Stimulated activated CD4-positive, alpha-beta T cell treated with anti-CD3 and anti-CD28 coated beads, Interleukin-1b, Interleukin-23, amount 100 ng/mL, for 4 hours (primary cell): ENCODE measurements at places on chromosomes 16 and 17.

GRCh38 chr16:35210681-35211433 is 1751.4 kb downstream of the TP53TG3F start:
- DNase-seq = no peak

DNA sequence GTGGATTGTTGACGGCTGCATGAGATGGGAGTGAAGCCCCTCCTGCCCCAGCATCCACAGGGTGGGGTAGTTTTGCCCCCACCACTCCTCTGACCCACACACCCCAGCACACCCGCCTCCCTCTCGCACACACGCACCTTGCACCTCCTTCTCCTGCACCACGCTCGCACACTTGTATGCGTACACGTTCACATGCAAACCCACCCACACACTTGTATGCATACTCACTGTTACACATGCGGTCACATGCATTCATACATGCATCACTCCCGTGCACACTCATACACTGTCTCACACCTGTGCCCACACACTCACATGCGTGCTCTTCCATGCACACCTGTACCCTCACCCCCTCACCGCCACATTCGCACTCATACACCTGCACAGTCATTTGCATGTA is 70.5 kb upstream of the CIBAR2 start:
- no peak for DNase-seq

GRCh38 chr17:73358668-73359067 is 46.9 kb upstream of the CDC42EP4 start:
- DNase-seq = no peak

DNA sequence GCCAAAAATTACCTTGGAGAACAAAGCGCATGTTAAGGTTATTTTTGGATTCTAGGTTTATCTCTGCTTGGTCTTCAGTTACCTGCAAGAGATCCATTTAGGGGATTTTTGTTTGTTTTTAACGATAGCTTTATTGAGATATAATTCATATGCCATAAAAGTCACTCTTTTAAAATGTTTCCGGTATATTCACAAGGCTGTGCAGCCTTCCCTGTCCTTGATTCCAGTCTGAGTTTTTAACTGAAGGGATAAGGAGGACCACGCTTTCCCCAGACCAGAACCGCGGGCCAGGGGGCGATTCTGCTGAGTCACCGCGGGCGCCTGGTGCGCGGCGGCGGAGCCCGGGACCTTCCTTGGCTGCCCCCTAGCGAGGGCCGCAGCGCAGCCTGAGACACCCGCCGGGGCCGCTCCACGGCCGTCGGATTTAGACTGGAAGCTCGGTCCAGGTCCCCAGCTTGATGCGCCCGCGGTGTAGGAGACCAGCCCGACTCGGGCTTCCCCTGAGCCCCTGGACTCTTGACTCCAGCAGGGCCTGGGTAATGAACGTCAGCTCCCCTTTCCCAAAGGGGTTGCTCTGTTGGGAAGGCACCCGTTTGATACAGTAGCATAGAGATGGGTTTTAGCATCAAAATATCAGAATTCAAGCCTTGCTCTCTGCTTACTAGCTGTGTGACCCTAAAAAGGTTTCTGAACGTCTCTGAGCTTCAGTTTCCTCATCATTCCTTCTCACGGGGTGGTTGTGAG is 50.0 kb upstream of the STH start:
- peak; percentile 69 for DNase-seq

GRCh38 chr17:73586275-73586832 is 57.9 kb downstream of the SDK2 start:
- no peak for DNase-seq

DNA sequence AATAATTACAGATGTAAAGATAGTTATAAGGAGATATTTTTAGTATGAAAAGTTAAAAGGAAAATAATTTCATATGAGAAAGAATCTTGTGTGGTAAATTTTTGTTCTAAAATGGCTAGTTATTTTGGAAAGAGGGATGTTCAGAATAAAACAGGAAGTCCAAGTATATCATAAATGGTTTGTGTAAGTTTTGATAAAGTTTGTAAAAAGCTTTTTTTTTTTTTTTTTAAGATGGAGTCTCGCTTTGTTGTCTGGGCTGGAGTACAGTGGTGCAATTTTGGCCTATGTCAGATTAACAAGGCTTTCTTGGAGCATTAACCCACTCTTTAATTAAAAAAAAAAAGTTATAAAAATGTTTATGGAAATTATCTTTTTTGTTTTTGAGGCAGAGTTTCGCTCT is 8.2 kb upstream of the CDK10 start:
- DNase-seq = no peak

DNA sequence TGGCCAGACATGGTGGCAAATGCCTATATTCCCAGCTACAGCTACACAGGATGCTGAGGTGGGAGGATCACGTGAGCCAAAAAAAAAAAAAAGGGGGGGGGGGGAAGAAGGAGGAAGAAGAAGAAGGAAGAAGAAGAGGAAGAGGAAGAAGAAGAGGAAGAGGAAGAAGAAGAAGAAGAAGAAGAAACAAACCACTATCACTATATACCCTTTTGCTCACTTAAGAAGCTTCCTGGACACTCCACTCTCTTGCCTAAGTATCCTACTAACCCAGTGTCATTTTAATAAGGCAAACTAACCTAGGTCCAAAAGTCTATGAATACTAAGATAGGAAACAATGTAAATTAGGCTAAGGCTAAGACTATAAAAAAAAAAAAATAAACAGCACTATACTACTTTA is 54.8 kb downstream of the GPATCH8 start:
- no peak for DNase-seq

DNA sequence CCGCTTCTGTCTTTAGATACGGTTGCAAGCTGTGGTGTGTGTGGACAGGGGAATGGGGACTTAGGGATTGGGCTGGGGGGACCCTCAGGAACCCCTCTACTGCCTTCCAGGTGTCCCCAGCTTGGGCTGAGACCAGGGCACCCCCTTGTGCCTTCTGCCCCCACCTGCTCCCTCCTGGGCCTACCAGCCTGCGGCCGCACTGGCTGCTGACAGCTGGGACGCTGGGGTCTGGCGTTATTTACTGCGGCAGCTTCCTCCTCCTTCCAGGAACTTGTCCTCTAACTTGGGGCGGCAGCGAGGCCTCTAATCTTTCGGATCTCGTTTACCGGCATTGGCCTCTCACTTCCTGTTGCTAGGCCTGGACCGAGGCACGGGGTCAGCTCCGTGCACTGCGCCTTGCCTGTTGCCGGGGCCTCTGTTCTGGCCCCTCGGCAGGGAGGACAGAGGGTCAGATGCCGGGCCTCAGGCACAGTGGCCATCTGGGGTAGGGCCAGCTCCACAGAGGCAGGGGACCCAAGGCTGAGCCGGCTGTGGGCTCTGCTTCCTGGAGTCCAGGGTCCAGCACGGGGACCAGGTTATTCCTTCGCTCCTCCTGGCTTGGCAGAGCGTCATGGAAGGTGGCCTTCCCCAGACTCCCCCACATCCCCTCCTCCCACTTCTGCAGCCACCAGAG is 31.8 kb downstream of the TMEM235 start:
- no peak for DNase-seq

DNA sequence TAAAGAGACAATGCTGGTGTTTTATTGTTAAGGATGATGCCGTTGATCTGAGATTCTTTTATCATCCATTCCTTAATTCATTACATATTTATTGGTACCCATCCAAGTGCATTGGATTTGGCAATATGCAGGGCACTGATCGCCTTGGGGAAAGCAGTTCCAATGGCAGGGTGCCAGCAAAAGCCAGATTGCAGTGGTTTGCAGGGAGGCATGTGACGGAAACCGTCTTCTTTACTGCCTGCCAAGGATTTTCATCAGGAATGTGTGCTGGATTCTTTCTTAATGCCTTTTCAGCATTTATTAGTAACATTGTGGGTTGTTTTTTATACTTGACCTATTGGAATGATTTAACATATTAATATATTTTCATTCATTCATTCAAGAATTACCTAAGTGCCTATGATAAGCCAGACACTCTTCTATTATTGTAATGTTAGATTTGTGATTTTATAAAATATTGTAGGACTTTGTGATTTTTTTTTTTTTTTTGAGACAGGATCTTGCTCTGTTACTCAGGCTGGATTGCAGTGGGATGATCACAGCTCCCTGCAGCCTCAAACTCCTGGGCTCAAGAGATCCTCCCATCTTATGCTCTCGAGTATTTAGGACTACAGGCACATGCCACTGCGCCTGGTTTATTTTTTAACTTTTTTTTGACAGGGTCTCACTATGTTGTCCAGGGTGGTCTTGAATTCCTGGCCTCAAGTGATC is 93.4 kb upstream of the TNRC6A start:
- no peak for DNase-seq

DNA sequence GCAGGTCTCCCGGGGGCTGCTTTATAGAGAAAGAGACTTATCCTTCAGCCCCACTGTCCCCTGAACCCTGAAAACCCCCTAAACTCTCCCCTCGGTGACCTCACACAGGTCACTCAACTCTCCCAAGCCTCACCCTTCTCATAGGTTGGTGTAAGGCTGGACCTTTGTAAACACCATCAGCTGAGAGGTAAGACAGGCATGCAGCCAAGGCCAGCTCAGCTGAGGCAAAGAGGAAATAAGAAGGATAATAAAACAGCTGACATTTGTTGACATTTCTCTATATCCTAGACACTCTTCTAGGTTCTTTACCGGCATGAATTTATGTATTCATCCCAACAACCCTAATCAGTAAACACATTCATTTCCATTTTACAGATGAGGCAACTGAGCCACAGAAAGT is 134.3 kb downstream of the CCT6B start:
- DNase-seq = no peak

DNA sequence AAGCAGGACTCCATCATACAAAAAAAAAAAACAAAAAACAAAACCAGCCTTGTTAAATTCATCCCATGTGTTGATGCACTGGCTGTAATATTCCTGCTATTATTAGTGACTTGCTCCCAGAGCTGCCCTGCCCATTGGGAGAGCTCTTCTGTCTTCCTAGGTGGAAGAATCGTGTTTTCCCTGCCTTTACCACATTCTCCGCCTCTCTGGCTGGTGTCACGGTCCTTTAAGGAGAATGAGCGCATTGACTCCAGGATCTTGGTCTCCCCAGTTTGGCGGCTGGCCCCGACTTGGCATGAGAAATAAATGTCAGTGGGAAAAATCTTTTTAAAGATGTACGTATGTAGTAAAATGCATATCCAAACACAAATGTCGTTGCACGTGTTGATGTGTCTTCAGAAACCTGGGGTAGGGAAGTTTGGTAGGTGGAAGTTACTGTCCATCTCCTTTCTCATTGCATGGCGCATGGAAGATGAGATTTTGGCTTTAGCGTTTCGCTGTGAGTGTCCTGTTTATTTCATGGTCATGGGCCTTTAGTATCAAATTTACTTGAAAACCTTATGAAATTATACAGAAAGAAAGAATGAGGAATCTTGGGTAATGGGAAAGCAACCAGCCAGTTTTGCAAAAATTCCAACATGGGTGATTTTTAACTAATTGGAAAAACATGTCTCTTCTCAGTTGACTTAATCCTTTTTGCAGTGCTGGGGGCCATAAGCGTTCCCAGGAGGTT is 15.5 kb downstream of the RMI2 start:
- no peak for DNase-seq

DNA sequence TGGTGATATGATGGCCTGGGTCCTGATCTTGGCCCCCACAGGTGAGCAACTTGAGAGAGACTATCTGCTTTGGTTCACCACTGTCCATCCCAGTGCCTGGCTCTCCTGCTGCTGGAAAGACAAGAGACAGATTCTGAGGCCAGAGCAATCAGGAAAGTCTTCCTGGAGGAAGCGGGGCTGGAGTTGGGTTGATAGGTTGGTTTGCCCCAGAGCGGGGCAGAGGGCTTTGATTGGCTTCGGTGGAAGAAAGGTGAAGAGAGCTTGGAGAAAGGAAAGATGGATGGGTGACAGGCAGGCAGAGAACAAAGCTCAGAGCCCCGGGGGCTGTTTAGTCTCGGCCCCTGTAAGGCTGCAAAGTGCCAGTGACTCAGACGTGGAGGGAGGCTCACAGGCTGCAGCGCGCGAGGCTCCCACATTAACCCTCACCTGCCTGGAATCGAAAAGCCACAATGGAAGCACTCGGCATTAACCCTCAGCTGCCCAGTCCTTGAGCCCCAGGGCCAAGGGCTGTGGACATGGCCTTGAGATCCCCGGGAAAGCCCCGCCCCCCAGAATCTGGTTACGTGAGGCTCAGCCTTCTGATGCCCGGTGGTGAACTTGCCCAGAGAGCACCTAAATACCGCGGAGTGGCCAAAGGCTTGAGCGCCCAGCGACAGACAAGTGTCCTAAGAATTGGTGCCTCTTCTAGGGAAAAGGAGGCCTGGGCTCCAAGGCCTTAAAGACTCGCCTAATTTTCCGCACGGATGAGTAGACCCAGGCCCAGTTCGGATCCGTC is 996 bp upstream of the CPNE2 start:
- no peak for DNase-seq

DNA sequence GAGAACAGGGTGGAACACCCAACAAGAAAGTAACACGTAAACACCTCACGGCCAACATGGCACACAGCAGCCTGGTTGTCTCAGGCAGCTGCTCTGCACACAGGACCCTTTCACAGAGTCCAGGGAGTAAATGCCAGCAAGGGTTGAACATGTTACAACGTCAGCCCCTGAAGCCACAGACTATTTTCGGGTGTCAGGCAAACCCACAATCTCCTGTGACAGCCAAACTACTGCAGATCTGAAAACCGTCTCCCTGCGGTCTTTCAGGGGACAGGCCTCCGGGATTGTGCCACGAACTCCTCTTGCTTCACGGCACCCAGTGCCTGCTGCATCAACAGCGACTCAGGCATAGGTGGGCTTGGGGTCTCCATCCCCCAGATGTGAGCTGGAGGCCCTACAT is 127.7 kb downstream of the XYLT1 start:
- DNase-seq = no peak

GRCh38 chr17:33469911-33470310 is 176.8 kb upstream of the ASIC2 start:
- DNase-seq = no peak

DNA sequence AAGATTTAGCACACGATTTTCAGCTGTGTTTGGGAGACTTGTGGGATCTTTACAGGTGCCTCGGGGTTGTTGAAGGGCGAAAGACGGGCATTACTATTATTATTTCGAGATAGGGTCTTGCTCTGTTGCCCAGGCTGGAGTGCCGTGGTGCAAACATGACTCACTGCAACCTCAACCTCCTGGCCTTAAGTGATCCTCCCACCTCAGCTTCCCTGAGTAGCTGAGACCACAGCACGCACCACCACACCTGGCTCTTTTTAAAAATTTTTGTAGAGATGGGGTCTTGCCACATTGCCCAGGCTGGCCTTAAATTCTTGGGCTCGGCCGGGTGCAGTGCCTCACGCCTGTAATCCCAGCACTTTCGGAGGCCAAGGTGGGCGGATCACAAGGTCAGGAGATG is 29.7 kb upstream of the PHB1 start:
- DNase-seq = no peak
